ENCODE measurements at places on chromosomes 3 and 15.

GRCh38 chr15:94004697-94005096 is 226.7 kb upstream of the MCTP2 start:
- no peaks in the 10 kb centered on the region for H3K36me3 ChIP-seq
- H3K4me3 ChIP-seq: no peak overlapping the region
- no peak overlapping the region for H3K27ac ChIP-seq
- H3K27me3 ChIP-seq: no peaks in the 10 kb centered on the region

DNA sequence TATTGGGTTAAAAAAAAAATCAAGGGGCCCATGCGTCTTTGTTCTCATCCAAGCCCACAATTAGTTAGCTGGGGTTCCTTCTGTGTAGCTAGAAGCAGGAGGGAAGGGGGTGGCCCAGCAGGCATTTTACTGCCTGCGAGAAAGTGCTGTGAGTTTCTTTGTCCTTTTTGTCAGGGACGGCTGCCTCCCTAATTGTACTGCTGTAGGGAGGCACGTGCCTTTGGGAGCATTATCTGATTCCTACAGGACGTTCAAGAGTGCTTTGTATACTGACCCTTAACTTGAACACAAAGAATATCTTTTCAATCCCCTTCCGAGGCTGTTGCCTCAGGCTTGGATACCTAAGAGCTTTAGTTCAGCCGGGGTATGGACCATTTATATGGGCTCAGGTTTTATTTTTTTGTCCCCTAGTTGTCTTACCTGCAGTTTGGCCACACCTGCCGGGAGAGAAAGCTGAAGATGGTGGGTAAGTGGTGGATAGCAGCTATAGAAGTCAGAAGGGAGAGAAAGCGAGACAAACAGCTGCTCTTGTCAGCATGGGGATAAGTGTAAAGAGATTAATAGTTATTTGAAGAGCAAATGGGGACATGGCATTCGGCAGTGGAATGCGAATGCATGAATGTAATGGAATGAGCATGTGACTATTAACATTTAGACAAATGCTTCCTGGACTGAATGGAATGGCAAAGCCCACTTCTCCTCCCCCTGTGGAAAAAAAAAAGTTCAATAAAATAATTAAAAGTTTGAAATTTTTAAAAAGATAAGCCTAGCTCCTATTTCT is 175.2 kb downstream of the TP63 start:
- DNase-seq: no peak
- H3K4me3 ChIP-seq: no peak overlapping the region
- no peaks in the 10 kb centered on the region for H3K4me1 ChIP-seq
- no peaks in the 10 kb centered on the region for H3K36me3 ChIP-seq
- no peak overlapping the region for H3K27ac ChIP-seq
- no peaks in the 10 kb centered on the region for H3K27me3 ChIP-seq

GRCh38 chr3:16126634-16127033 is 47.8 kb upstream of the GALNT15 start:
- H3K27me3 ChIP-seq: no peaks in the 10 kb centered on the region
- no peaks in the 10 kb centered on the region for H3K36me3 ChIP-seq
- no peak overlapping the region for H3K4me3 ChIP-seq
- DNase-seq: no peak

GRCh38 chr3:194871143-194871863 is 185.6 kb downstream of the FAM43A start:
- H3K4me1 ChIP-seq: peaks cover 38% of the 10 kb centered on the region
- H3K36me3 ChIP-seq: no peaks in the 10 kb centered on the region
- H3K27me3 ChIP-seq: no peaks in the 10 kb centered on the region
- H3K27ac ChIP-seq: peak overlapping the region; percentile 24
- no peak overlapping the region for H3K4me3 ChIP-seq

GRCh38 chr15:87492321-87492720 is 764.2 kb downstream of the NTRK3 start:
- no peaks in the 10 kb centered on the region for H3K36me3 ChIP-seq
- H3K4me3 ChIP-seq: no peak overlapping the region
- no peak for DNase-seq

- H3K36me3 ChIP-seq: no peaks in the 10 kb centered on the region
- no peaks in the 10 kb centered on the region for H3K27me3 ChIP-seq
- no peak overlapping the region for H3K4me3 ChIP-seq
- H3K4me1 ChIP-seq: peaks cover 5% of the 10 kb centered on the region
- no peak for DNase-seq
- H3K27ac ChIP-seq: no peak overlapping the region
Measured at GRCh38 chr15:101533371-101534140, 44.0 kb upstream of the PCSK6 start.

DNA sequence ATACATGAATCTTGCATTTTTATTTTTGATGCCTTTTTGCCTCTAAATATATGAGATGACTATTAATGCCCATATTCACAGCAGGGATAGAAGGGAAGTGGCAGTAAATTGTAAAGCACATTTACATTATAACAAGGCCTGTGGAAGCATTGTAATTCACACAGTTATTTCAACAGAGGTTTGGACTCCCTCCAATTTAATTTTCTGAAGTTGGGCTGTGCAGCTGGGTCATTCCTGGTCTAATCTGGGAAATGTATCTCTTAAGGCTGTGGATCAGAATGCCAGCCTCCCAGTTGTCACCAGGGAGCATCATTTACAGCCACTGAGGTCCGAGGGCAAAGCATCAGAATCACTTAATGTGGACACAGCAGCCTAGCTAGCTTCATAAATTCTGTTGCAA is 434.5 kb downstream of the MFSD1 start:
- no peak for DNase-seq
- H3K4me1 ChIP-seq: no peaks in the 10 kb centered on the region
- no peaks in the 10 kb centered on the region for H3K36me3 ChIP-seq
- no peak overlapping the region for H3K27ac ChIP-seq

GRCh38 chr3:128194843-128195242 is 41.6 kb downstream of the EEFSEC start:
- no peak overlapping the region for H3K27ac ChIP-seq
- H3K4me1 ChIP-seq: no peaks in the 10 kb centered on the region
- no peaks in the 10 kb centered on the region for H3K27me3 ChIP-seq
- H3K4me3 ChIP-seq: no peak overlapping the region

GRCh38 chr15:59953392-59953883 is 50.7 kb upstream of the FOXB1 start:
- no peak for DNase-seq
- H3K27me3 ChIP-seq: peaks cover 8% of the 10 kb centered on the region
- no peak overlapping the region for H3K27ac ChIP-seq
- no peaks in the 10 kb centered on the region for H3K4me1 ChIP-seq

DNA sequence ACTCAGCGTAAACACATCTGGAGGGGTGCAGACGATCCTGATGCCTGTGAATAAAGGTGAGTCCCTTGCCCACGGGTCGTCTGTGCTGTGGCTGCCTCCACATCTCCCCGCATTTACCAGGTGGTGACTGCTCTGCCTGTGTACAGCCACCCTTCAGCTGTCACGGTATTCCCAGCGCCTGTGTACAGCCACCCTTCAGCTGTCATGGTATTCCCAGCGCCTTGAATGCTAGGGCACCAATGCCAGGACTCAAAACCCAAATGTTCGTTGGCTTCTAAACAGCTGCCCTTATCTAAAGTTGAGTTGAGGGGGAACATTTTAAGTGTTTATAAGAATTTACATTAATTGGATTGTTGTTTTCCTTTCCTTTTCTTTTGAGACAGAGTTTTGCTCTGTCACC is 27.4 kb downstream of the MAP6D1 start:
- no peak overlapping the region for H3K27ac ChIP-seq
- no peaks in the 10 kb centered on the region for H3K27me3 ChIP-seq
- peaks cover 79% of the 10 kb centered on the region for H3K36me3 ChIP-seq
- H3K4me1 ChIP-seq: no peaks in the 10 kb centered on the region
- H3K4me3 ChIP-seq: no peak overlapping the region

DNA sequence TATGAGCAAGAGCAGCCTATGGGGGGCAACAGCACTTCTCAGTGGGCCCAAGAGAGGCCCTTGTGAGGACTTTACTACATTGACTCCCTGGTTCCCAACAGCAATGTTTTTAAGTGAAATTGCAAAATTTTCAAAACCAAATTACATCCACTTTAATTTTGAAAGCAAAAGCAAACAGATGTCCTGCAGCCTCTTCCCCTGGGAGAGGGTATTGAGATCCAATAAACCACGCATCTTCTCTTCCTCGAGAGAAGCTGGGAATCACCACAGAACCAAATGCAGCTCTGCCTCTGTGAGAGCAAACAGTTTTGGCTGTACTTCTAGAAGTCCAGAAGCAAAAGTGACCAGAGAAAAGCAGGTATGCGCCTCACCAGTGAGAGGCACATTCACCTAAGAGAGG is 25.2 kb downstream of the NMNAT3 start:
- H3K27ac ChIP-seq: no peak overlapping the region
- no peaks in the 10 kb centered on the region for H3K27me3 ChIP-seq
- no peaks in the 10 kb centered on the region for H3K4me1 ChIP-seq
- no peak overlapping the region for H3K4me3 ChIP-seq
- no peaks in the 10 kb centered on the region for H3K36me3 ChIP-seq

- H3K27ac ChIP-seq: no peak overlapping the region
- no peak for DNase-seq
- H3K27me3 ChIP-seq: no peaks in the 10 kb centered on the region
- H3K36me3 ChIP-seq: no peaks in the 10 kb centered on the region
Measured at GRCh38 chr3:143526011-143526545, 322.2 kb downstream of the SLC9A9 start.

Measured in left lung (tissue), 14 donors.